Mesothelial cell of epicardium (in vitro differentiated cells): ENCODE measurements at places on chromosomes 4 and X.

DNA sequence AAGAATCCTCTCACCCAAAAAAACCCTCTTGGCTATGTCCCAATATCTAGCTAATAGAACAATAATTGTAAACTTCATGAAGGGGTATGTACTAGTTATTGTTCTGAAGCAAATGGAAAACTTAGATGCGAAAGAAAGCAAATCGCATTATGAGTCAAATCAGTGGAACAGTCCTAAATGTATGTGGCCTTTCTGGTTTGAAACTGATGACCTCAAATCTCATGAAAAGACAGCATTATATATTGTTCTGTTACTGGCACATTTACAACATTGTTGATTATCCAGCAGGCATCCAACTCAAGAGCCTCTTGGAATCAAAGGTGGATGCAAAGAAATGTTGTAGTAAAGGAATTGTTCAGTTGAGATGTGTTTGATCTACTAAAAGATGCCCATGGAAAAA, 34.7 kb downstream of the CSN3 start:
- DNase-seq, result no peak

DNA sequence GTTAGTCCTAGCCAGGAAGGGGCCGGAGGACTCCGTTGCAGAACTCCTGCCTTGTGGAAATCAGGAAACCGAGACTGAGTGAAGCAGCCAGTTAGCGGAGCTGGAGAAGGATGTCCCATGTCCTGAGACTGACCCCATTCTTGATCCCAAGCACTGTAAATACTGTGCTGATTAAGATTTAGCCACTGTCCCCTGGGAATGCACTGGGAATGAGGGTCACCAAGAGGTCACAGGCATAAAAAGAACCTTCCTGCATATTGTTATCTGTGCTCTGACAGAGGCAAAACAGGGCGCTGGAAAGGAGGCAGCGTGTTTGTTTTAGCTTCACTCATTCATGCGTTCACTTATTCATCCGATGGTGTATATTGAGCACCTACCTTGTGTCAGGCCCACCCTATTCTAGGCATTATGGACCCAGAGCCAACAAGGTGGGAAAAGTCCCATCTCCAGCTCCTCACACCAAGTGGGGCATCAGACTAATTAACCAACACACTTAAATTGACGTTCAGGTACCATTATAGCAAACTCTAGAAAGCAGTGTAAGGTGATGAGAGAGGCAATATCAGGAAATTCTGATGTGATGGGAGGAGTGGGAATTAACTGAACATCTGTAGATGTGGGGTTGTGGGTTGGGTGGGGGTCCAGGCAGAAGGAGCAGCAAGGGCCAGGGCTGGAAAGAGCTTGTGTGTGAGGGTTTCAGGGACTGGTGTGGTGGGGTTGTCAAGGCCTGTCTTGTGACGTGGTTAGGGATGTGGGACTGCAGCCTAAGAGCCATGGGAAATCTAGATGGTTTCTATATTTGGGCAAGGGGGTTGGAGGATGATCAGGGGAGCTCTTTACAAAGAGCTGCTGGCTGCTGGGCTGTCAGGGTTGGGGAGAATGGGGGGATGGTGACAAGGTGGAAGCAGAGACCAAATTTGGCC, 10.6 kb upstream of the SLC2A9 start:
- DNase-seq, result no peak

DNA sequence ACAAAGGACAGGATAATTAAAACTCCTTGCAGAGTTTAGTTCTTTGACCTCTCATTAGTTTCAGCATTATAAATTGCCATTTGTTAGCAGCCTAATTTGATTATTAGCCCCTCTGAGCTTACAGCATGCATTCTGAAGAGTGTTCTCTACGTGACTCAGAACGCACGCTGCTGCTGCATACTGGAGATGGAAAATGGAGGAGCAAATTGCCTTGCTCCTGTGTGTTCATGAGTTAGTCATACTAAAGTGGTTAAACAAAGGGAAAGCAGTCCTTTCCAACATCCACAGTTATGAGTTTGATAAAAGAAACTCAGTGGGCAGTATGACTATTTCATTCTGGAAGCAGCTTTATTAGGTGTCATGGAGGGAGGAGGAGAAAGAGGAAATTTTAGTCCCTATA, 922.5 kb downstream of the RPA4 start:
- DNase-seq, result no peak

- no peak for DNase-seq
Measured at GRCh38 chrX:136531951-136532350, at the start of gene VGLL1. VGLL1 (plus strand) TSS chrX:136532215; CDS start chrX:136536021, 3,806 bp downstream.

GRCh38 chr4:183658362-183659028, 490 bp downstream of the RWDD4 start:
- DNase-seq, result peak; percentile 52

- DNase-seq, result no peak
Measured at GRCh38 chr4:989722-990471, 3.1 kb downstream of the IDUA start.

- no peak for DNase-seq
Measured at GRCh38 chr4:53981066-53981465, 83.3 kb downstream of the CHIC2 start.

DNA sequence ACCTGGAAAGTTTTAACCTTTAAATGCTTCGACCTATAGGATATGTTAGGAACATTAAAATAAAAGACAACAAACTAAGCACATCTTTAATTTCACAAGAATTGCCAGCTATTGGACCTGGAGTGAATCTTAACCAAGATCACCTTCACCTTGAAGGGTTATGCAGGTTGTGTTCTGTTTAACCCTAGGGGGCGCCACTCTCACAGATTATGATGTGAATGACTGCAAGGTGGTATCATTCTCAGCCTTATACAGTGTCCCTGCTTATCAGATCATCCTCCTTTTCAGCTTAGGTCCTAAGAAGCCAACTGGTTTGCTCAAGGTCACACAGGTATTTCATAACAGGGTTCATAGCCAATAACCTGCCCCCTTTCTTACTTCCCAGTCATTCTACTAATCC, 23.5 kb downstream of the INTS6L start:
- no peak for DNase-seq

DNA sequence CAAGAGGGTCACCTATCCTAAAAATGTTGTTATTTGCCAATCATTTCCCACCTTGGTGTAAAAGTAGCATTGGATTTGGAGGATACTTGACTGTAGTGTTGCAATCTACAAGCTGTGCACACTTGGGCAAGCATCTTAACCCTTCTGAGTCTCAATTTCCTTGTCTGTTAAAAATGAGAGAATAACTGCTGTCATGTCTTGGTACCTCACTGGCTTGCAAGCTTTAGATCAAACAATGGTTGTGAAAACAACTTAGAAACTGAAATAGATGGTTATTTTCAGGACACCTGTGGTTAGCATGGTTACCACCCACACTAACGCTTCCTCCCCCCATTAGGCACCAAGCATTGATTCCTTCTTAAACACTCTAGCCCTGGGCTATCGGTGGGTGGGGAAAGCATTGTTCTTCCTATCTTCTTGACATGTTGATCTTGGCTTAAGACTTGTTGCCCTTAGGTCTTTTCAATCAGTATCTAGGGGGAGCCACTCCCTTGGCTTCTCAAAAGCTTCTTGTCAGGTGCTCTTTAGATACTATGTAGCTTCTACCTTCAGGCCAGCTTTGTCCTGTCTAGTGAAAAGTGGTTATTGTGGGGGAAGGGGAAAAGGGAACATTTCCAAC, 10.6 kb upstream of the AMOT start:
- no peak for DNase-seq

DNA sequence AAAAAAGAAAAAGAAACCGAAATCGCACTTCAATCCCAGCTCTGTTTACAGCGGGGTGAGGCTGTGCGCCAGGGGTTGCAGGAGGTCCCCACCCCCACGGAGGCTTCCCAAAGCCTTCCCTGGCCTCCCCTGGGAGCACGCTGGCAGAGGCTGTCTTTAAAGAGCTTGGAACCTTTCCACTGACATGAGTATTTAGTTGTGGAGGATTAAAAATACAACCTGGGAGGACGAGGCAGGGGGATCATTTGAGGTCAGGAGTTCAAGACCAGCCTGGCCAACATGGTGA, 69.1 kb downstream of the PPP2R2C start:
- DNase-seq, result no peak

DNA sequence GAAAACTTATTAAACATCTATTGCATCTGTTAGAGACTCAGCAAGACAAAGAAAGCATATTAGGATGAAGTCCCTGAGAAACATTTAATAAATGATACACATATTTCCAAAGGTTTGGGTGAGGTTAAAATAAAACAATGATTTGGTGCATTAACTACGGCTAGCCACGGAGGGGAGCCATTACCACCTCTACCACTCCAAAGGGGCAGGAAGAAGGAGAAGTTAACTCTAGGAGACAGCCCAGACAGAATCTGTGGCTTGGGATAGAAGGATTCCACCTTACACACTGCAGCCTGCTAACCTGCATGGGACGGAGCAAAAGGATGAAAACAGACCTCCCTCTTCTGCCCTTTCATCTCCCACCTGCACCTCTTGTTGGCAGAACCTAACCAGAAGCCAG, 189.1 kb upstream of the C1QTNF7 start:
- peak; percentile 47 for DNase-seq

GRCh38 chr4:171376724-171377123, 436.5 kb upstream of the GALNTL6 start:
- DNase-seq, result no peak
